Activated naive CD8-positive, alpha-beta T cell treated with anti-CD3 and anti-CD28 coated beads, Interleukin-2, amount 50 U/mL, for 16 hours (primary cell): ENCODE measurements at places on chromosomes 2 and 18.

- no peak for DNase-seq
Observed at GRCh38 chr2:70657246-70657645, 103.6 kb upstream of the TGFA start.

DNA sequence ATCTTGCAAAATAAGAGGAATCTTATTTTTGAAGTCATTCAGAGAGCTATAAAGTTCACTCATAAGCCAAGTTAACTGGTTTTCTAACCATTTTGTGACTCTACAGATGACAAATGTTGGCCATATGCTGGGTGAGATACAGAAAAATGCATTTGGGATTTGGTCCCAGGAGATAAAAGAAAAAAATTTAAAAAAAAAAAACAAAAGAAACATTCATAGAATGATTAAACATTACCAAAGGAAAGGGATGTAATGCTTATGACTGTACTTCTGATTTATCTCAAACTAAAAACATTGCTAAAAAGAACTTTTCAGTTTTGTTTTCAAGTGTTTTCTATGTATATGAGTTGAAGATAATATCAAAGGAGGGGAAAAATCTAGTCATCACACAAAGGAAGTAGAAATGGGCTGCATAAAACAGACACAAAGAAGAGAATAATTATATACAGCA is 43.1 kb downstream of the PELI1 start:
- no peak for DNase-seq

DNA sequence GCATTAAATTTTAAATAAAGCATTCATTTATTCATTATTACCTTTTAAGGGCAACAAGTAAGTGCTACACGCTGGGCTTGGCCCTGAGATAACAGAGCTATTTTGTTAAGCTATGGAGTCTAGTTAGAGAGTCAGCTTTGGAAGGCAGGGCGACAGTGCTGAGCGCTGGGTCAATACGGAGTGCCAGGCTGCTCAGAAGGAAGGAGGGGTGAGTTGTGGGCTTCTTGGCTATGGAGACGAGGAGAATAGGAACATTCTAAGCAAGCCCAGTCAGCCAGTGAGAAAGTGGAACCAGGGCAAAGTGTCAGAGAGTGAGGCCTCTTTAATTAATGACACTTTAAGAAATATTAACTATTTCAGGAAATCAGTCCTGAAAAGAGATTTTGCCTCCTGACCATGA is 288.4 kb downstream of the LRRTM1 start:
- no peak for DNase-seq

DNA sequence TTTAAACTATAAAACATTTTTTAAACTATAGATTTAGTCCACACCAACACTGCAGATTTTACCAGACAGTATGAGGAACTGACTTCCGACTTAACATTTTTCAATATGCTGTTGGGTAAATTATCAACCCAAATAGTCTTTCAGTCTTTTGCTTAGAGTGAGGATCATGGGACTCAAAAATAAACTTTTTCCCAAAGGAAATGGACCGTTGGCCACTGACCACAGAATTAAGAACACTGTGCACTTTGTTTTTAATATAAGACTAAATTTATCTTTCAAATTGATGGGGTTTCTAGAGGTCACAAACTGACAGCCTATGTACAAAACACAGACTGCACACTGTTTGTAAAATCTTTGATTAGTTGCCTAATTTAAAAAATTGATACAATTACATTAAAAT is 44.9 kb downstream of the FIGN start:
- no peak for DNase-seq

DNA sequence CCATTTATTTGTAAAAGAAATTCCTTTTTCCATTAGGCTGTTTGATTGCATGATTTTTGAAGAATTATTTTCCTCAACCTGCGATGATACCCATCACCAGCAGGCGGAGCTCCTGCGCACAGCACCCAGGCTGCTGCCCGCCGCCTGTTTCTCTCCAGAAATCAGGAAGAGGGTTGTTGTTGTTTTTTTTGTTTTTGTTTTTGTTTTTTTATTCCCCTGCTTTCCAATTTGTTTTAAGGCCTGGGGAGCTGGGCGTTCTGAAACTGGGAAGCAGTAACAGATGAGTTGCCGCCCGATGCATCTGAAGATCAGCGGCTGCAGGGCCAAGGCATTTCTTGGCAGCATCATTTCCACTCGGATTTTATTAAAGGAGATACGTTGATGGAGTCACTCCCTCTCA is 132.1 kb downstream of the MBP start:
- no peak for DNase-seq

DNA sequence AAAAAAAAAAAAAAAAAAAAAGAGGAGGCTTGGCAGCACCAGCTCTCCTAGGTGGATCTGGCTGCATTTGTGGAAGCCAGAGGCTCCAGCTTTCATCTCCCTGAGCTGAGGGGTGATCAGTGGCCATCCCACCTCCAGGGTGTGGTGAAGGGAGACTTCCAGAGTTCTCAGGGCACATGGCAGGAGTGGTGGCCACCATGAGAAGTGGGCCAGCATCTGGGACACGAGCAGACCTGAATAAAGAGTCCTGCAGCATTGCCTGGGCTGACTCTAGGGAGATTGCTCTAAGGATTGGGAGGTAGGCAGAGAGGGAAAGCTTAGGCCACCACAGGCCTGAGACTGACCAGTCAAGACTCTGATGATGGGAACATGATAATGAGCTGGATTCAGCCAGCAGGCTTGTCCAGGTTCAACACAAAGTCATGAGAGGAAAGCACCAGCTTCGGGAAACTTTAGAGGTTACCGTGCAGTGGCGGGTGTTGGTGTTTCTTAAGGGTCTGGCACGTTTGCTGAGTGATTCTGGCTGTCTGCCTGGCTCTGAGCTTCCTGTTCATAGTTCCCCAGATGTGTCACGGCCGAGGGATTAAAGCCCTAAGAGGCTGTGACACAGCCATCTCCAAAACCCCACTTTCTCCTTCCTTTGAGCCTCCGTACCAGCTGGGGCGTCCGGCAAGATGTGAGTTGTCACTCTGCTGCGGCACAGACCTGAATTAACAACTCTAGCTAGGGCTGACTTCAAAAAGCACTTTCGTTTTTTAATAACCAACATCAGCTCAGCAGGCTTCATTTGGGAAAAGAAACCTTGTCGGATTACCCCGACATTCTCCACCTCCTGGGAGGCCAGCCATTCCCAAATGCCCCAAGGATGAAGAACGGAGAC is 38.3 kb upstream of the IL1R1 start:
- peak; percentile 42 for DNase-seq
